Kidney epithelial cell (primary cell): ENCODE measurements at places on chromosomes 6 and 20.

DNA sequence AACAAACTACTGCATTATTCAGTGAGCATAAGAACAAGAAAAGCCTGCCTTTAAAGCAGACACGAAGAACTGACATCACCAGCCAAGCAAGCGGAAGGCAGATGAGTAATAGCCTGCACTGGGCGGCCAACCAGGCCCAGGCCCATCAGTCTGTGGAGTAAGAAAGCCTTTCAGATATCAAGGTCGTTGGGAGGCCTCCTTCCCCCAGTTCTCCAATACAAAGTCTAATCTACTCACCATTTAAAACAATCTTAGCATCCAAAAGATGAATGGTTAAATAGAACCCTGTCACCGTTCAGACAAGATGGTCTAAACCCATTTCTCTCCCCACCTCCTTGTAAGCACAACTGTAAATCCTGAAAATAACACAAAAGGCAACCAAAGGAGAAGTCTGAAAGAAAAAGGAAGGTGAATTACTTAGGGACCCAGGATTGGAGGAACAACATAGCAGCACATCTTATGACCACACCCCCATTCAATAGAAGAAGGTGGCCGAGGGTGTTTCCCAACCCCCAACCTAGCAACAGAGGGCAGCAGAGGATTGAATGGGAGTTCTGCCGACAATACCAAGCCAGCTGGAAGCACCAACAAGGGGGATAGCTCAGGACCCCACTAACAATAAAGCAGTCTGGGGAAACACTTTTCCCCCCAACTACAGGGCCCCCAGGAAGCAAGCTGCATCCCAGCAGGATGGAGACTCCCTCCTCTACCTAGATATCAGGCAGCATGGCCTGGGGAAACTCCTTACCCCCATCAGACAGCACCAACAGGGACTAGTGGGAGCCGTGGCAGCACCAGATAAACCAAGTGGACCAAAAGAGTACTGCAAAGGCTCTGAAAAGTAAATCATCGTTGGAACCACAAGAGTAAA lies 67.9 kb downstream of the ZHX3 start:
- peak; percentile 71 for DNase-seq

GRCh38 chr6:142339968-142340658 lies 38.3 kb downstream of the ADGRG6 start:
- DNase-seq, result no peak

- peak; percentile 14 for DNase-seq
Observed at GRCh38 chr6:11007715-11008608, 36.1 kb downstream of the ELOVL2 start.

DNA sequence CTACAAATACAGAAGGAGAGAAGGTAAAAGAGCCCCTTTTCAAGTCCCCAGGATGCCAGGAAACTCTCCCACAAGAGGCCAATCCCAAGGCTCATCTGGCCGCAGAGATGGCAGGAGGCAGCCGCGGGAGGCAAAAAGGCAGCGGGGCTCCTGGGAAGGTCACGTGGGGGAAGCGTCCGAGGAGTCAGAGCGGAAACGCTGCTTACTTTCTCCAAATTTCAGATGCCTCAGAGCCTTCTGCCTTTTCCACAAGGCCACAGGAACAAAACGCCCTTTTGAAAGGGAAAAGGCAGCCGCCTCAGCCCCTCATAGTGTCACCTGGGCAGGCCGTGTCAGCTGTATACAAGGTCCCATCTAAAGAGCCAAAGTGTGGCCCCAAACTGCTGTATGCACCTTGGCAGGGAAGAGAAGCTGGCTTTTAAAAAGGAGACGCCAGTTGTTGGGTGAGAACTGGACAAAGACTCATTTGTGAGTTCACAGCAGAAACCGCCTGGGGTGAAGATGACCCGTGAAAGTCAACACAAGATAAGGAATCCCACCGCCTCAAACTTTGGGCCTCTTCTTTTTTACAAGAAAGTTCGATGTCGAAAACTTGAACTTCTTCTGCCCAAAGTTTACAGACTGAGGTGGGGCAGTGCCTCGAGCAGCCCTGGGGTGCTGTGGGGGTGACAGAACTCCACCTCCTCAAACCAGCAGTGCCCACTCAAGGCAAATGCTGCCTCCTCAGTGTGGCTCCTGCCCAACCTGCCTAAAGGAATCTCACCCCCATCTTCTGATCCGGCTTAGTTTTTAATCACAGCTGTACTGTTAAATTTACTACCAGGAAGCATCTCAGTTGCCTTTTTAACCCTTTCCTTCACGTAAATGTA lies 45.4 kb downstream of the EZR start:
- DNase-seq, result no peak

GRCh38 chr6:141218583-141218982 lies 914.1 kb upstream of the GJE1 start:
- DNase-seq, result no peak

DNA sequence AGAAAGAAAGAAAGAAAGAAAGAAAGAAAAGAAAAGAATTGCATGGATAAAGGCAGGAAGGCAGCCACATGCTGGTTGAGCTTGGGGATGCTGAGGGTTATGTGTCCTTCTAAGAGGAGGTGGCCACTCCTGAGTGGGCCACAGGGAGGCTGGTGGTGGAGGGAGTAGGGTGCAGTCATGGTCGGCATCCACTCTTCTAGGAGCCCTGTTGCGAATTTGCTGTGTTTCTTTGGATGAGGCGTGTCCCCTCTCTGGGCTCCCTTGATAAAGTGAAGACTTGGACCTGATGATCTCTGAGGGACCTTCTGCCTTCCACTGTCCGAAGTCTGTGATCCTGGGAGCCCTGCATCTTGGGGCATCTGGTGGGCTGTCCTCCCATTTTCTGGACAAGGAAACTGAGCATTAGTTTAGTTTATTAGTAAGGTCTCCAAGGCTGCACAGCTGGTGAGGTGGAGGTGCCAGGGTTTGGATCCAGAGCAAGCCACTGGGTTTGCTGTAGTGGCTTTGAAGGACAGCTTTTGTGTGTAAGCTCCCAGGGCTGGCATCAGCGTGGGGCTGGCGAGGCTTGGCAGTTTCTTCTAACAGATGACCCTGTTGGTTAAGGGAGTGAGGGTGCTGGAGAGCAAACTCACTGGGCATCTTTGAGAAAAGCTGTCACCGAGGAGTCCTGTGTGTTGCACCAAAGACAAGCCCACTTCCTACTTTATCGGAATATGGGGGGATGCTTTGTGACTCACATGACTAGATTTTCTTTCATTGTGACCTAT lies 4.3 kb downstream of the DLGAP4 start:
- no peak for DNase-seq

- no peak for DNase-seq
Observed at GRCh38 chr6:107284805-107285204, 169.5 kb upstream of the BEND3 start.

DNA sequence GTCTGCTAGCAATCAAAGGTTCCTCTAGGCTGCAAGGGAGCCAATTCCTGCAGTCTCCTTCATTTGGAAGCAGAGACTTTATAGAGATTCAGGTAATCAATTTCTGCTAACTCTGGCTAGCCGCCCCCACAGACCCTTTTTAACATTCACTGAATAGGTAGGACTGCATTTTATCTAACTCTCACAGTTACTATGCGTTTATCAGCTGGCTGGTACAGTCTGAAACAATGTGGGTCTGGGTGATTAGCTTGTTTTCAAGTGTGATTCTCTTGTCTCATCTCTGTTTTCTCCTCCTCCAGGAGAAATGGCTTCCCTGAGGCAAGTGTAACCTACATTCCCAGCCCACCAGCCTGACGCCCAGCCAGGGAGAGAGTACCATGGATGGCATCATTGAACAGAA lies 73.3 kb downstream of the SYNDIG1 start:
- no peak for DNase-seq

DNA sequence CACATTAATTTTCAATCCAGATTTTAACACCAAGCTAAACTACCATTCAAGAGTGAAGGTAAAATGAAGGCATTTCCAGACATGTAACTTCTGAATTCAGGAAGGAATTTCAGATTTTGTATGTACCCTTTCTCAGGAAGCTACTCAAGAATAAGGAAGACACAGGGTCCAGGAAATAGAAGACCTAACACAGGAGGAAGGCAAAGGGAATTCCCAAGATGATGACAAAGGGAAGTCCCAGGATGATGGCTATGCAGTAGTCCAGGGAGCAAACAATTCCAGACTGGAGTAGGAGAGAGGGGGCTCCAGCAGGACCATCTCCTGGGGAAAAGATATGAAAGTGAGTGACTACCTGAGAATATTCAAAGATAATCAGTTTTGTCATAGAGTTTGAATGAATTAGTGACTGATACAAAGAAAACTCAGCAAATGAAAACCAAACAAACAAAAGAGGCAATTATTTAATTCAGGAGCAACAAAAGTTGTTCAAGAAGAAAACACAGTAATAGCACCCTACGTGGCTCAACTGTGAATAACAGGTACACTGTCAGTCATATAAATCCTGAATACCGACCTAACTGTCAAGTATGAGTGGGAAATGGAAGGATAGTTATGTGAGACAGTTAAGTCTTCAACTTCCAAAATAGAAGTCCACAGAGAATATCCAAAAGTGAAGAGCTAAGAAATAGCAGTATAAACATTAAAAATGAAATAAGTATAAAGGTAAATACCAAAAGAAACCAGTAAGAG lies 4.0 kb downstream of the RNF24 start:
- no peak for DNase-seq

DNA sequence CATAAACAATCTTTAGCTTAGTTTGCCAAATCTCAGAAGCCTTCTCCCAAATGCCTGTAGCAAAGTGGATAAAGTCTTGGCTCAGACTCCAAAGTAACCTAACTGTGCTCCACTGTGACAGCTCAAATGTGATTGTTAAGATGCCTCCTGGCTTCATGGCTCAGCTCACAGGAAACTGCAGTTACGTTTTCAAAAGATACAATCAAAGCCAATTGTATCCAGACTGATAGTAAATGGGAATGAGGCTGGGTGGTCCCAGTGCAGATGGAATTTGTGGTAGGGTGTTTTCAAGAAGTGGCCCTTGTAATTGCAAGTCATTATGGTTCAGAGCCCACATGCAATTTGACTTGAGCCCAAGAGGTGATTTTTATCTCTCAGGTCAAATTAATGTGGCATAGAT lies 151.2 kb upstream of the TAB2 start:
- peak; percentile 2 for DNase-seq

- peak; percentile 52 for DNase-seq
Observed at GRCh38 chr6:122652431-122652830, 42.2 kb downstream of the PKIB start.

- no peak for DNase-seq
Observed at GRCh38 chr6:137678451-137678850, 184.3 kb upstream of the OLIG3 start.

DNA sequence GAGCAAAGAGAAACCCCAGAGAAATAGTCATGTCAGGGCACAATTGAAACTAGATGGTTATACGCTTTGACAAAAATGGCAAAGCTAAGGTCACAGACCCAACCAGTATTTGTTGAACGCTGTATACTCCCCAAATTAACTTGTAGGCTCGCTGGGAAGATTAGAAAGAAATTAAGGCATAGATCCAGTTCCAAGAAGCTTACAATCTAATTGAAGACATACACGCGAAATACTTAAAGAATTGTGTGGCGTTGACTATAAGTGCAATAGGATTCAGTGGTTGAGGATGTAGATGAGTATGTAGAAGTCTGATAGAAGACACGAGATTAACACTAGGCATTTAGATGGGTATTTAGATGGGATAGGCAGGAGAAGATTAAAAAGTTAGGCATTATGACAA lies 525 bp downstream of the FAM229B start:
- DNase-seq, result no peak

- no peak for DNase-seq
Observed at GRCh38 chr20:24669701-24670100, 200.3 kb downstream of the SYNDIG1 start.

DNA sequence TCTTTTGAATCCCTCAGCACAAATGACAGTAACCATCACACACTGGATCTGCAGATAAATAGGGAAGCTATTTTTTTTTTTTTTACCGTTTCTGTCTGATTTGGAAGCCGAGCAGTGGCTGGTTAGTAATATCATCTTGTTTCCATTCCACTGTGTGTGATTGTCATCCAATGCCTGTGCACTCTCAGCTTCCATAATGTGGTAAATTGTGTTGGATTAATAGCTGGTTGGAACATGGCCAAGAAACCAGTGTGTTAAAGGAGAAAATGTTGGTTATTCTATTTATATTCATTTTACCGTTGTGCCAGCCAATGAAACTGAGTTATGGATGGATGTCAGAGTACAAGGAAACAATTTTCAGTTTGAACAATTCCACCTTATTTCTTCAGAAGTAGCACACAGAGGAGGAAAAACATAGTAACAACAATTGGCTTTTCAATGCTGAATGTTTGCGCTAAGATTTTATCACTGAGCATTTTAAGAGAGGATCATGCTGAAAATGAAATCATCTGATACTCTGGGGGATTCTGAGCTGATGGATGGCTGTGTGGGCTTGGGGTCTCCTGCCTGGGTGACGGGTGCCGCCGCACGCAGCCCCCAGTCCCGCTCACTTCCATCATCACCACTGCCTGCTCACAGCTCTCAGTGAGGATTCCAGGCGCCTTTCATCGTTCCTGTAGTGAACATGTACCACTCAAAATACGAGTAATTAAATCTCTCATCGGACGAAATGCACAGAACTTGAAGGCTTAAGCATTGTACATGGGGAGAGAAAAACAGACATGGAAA lies 40.7 kb upstream of the EXOC2 start:
- DNase-seq, result no peak
